ENCODE measurements at places on chromosomes 5 and 9.

DNA sequence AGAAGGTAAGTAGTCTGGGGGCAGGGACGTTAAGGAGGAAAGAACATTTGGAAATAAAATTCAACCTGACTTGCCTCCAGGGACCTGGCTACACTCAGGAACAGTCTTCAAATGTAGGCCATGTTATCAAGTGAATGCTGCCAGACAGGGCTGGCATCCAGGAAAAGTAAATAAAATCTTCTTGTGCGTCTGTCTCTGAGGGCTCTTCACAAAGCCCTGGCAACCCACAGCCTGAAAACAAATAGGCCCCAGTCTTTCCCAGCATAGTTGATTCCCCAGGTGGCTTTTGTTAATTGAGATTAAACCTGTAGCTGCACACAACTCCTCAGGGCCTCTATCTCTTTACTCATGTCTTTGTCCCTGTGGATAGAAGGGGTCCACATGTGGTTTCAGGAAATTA lies 55.4 kb downstream of the STK32A start:
- DNase-seq: no peak

DNA sequence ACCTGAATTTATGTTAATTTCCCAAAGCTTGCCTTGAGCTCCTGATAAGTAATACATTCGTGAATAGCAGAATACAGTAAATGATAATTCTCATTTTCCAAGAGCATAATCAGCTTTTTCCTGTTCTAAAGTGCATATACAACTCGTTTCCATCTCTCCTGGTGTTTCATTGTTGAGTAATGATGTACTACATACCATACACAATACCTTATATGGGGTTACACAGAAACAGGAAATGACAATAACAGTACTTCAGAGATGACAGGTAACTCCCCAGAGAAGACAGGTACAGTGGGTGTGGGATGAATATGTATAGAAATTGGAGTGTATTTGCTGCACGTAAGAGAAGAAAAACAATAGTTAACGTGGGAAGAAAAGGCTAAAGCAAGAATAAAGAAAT lies 287.1 kb downstream of the TENT4A start:
- DNase-seq: no peak

GRCh38 chr5:127056896-127057295 lies 16.4 kb downstream of the C5orf63 start:
- no peak for DNase-seq

DNA sequence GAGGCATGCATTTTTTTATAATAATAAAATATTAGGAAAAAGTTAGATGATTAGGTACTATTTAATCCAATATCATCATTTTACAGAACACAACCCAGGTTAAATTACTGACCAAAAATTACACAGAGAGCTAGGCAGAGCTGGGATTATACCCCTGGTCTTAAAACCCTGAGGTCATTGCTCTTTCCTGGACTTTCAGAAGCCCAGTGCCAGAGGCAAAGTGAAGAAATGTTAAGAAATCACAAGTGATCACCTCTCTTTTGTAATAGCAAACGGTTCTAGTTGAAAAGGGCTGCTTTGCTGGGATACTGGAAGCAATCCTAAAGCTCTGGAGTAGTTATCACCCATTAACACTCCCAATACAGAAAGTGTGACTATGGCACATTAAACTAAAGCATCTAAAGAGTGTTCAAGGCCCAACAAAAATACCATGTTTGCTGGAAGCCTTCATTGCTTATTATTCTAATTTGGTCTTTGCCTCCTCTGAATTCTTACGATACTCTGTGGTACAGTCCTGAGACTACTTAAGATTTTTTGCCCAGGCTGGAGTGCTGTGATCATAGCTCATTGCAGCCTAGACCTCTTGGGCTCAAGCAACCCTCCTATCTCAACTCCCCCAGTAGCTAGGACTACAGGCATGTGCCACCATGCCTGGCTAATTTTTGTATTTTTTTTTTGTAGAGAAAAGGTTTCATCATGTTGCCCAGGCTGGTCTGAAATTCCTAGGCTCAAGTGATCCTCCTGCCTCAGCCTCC lies 575.9 kb downstream of the RAB3C start:
- DNase-seq: no peak

- DNase-seq: peak; percentile 83
Observed at GRCh38 chr9:128786681-128787601, at the start of gene TBC1D13. Gene TBC1D13 (plus strand): TSS chr9:128787253. CDS start chr9:128787354, 101 bp downstream.

GRCh38 chr5:40904205-40904993 lies 4.9 kb upstream of the C7 start:
- DNase-seq: no peak

DNA sequence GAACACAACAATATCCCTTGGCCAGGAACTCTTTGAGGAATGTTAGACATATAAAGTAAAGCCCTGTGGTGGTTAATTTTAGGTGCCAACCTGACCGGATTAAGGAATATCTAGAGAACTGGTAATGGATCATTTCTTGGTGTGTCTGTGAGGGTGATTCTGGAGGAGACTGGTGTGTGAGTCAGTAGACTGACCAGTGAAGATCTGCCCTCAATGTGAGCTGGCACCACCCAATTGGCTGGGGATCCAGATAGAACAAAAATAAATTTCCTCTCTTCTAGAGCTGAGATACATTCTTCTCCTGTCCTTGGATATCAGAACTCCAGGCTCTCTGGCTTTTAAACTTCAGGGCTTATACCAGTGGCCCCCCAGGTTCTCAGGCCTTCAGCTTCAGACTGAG lies 56.2 kb upstream of the TNPO1 start:
- no peak for DNase-seq

- no peak for DNase-seq
Observed at GRCh38 chr9:133387680-133388079, 11.5 kb downstream of the STKLD1 start.

GRCh38 chr9:82353631-82354278 lies 365.2 kb downstream of the SPATA31D1 start:
- no peak for DNase-seq

DNA sequence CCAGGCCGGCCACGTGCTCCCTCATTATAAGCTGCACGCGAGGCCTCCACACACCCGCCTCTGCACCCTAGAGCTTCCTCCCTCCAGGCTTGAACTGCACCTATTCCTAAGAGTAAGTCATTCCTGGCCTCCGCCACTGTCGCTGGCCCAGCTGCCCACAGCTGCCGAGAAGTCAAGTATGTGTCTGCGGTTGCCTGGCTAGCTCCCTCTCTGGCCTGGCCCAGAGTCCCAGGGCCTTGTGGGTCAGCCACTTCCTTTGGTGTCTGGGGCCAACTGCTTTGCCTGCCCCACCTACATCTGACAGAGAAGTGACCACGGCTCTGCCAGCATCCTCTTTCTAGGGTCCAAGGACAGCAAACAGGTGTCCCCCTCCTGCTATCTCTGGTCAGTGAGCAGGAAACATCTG lies 18.3 kb downstream of the ABO start:
- no peak for DNase-seq

GRCh38 chr5:153400931-153401330 lies 89.5 kb upstream of the GRIA1 start:
- no peak for DNase-seq

DNA sequence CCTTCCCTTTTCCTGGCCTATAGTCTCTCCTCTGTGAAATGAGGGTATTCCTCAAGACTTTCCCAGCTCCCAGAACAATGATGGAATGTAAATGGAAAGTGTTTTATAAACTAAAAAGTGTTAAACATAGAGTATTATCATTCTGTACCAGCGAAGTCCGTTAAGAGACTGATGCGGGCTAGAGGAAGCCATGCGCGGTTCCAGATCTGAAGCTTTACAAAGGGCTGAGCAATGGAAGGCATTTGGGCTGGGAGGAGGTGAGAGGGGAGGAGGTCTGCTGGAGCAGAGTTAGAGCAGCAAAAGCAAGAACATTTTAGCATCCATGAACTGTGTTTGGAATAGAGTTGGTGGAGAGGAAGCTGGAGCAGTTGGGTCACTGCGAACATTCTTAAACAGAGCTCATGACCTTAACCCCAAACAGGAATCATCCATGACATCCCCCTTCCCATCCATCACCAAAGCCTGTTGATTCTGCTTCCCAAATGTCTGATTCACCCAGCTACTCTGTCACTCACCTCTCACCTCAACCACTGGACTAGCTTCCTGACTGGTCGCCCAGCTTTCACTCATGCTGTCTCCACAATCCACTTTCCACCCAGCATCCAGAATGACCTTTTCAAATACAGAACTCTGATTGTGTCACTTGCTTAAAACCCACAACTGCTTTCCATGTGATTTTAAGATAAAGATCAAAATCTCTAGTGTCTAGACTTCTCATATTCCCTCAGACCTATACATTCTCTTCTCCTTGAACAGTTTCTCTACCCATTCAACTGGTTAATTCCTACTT lies 37.1 kb downstream of the CDK5RAP2 start:
- DNase-seq: no peak

DNA sequence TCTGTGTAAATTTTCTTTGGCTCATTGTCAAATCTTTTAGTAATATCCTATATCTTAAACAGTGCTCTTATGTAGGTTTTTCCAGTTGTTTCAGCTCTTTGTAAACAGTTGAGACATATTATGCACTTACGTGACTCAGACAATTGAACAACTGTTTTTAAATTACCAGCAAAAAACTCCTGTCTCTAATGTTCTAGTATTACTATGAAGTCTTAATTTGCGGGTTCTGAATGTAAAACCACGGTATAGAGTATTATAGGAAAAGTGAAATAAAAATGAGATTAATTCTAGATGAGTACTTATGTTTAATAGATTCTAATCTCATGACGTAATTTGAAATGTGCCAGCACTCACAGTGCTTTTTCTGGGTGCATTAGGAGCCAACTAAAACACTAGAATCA lies 136.0 kb downstream of the GDNF start:
- DNase-seq: no peak

GRCh38 chr9:91677822-91678436 lies 254.3 kb upstream of the NFIL3 start:
- no peak for DNase-seq

- DNase-seq: no peak
Observed at GRCh38 chr5:18068826-18069225, 434.6 kb downstream of the TAF11L14 start.

DNA sequence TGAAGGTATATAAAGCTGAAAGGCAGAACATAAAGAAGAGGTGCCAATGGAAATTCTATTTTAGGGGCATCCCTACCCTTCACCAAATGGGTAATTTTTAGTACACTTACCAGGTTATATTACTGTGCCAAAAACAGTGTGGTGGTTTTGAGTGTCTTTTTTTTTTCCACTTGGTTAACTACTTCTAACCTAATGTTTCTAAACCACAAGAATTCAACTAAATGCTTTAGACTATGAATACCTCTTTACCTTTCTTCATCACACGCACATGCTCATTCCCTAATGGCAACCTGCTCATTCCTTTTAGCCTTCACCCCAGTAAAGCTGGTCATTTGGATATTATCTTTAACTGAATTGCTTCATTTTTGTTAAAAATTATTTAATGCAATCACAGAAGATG lies 215.6 kb downstream of the PIK3R1 start:
- no peak for DNase-seq

- DNase-seq: no peak
Observed at GRCh38 chr9:26220367-26220766, 542.1 kb upstream of the TUSC1 start.

GRCh38 chr5:167511-167910 lies 23.8 kb upstream of the LRRC14B start:
- peak; percentile 61 for DNase-seq

- no peak for DNase-seq
Observed at GRCh38 chr5:142544946-142545649, 140.8 kb downstream of the FGF1 start.

DNA sequence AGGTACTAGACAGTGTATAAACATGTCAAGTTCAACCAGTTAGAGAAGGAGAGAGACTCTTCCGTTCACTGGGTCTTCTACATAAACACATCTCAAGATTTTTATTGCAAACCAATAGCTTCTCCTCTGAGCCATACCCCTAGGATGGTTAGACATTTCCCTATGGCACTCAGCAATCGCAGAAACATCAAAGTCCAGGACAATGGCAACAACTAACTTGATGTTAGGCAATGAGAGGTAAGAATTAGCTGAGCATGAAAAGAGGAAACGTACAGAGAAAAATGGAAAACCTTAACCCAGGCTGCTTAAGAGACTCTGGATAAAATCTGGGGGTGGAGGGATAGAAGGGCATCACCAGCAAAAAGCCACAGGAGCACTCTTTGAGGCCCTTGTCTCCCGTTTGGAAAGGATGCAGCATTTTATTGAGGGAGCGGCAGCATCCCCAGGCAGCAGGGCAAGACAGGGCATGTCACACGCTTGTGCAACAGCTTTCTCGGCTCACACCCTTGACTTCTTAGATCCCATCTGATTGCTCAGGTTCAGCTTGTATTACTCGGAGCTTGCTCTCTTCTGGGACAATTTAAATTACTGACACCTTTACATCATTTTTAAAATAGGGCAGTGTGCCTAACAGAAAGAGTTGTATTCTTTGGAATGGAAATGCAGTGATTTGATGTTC lies 8.6 kb upstream of the PSAT1 start:
- DNase-seq: peak; percentile 75

DNA sequence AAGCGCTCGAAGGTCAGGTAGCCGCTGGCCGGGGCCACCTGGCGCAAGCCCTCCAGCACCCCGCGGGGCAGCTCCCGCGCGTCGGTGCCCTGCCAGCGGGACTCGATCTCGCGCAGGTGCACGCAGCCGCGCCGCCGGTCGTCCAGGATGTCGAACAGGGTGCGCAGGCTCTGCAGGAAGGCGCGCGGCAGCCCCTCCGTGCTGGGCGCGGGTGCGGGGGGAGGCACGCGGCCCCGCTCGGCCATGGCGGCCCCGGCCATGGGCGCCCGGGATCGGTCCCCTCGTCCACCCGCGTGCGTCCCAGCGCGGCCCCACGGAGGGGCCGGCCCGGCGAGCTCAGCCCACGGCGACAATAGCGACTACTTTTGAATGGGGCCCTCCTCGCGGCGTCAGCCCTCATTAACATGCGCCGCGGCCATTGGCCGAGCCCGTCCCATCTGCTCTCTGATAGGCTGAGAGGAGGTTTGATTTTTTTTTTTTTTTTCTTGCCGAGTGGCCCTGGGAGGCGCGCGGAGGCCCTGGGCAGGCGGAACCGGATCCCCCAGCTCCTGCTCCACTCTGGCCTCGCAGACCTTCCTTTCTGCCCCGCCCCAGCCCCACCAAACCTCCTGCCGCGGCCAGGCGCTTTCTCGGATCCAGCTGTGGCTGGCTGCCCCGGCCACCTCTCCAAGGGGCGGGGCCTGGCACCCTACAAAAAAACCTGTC lies at the start of gene SAPCD2:
Gene SAPCD2 (minus strand): TSS at position 357 of the 705 bp plus-strand sequence. CDS start 97 bp downstream, at position 260.
- DNase-seq: peak; percentile 88

DNA sequence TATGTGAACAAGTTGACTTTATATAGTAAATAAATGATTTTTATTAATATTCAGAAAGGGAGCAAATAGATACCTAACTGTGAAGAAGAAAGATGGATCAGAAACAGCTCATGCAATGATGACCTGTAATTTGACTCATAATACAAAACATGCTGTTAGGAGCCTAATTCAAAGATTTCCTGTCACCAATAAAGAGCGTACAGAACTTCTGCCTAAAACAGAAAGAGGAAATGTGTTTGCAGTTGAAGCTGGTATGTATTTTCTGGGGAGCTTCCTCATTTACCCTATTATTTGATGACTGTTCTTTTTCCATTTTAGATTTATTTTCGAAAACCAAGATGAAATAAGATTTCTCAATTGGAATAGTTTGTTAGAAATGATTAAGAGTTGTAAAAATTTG lies 11.4 kb downstream of the YTHDC2 start:
- no peak for DNase-seq
